ENCODE measurements at places on chromosomes 7 and 10.

DNA sequence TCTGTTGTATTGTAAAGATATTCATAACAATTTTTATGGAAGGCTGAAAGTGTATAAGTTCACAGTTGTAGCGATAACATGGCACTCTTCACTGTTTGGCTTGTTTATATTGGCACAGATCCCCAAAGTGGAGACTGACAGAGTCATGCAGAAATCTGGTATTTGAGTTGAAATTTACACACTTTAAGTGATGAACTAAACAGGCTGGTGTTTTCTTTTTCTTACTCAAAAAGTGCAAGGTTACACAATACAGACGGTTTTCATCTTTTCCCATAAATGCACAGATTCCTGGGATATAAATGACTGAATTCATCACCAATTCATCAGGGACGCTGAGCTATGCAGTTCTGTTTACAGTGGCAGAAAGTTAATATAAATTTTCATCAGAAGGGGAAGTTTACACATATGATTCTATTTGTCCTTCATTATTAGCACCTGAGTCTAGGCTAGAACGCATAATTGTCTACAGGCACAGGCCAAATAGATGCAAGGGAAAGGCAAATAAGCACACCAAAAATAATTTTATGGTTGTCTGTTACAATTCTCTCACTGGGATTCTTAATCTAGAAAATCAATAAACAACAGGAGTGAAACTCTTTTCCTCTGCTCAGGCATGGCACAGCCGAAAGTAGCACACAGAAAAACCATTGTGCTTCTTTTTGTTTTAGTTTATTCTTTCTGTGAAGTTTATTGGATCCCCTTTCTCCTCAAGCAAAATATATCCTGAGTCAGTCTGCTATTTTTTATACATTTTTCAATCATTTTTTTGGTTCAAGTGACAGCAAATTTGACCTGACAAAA, 88.0 kb downstream of the FOXP2 start:
- no peak for DNase-seq
- no peaks in the 10 kb centered on the region for H3K27me3 ChIP-seq

- H3K27me3 ChIP-seq = no peaks in the 10 kb centered on the region
- no peak for DNase-seq
- no peak overlapping the region for H3K4me3 ChIP-seq
- H3K36me3 ChIP-seq = no peaks in the 10 kb centered on the region
These were observed 40.2 kb downstream of the FAS start for GRCh38 chr10:89030791-89031190.

GRCh38 chr10:110852255-110852896, 19.4 kb upstream of the PDCD4 start:
- H3K4me1 ChIP-seq = peaks cover 47% of the 10 kb centered on the region
- H3K27me3 ChIP-seq = no peaks in the 10 kb centered on the region
- H3K27ac ChIP-seq = no peak overlapping the region
- H3K4me3 ChIP-seq = no peak overlapping the region

DNA sequence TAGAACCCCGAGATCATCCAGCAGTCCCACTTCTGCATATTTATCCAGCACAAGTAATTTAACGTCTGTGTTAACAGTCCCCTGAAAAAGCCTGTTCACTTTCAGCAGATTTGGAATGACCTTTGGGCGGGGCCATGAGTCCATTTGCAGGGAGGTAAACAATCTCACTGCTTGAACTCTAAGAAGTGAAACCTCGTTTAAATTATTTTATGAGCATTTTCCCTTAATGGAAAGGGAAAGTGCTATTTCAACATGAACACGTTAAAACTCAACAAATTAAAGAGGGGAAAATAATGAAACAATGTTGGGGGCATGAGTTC, 282.8 kb downstream of the GATA3 start:
- DNase-seq = no peak
- H3K36me3 ChIP-seq = no peaks in the 10 kb centered on the region
- peaks cover 8% of the 10 kb centered on the region for H3K4me1 ChIP-seq
- no peak overlapping the region for H3K27ac ChIP-seq

GRCh38 chr10:129194181-129194870, 272.7 kb upstream of the MGMT start:
- H3K4me1 ChIP-seq = no peaks in the 10 kb centered on the region
- no peak overlapping the region for H3K27ac ChIP-seq
- DNase-seq = no peak
- H3K27me3 ChIP-seq = peaks cover 4% of the 10 kb centered on the region
- H3K4me3 ChIP-seq = no peak overlapping the region

DNA sequence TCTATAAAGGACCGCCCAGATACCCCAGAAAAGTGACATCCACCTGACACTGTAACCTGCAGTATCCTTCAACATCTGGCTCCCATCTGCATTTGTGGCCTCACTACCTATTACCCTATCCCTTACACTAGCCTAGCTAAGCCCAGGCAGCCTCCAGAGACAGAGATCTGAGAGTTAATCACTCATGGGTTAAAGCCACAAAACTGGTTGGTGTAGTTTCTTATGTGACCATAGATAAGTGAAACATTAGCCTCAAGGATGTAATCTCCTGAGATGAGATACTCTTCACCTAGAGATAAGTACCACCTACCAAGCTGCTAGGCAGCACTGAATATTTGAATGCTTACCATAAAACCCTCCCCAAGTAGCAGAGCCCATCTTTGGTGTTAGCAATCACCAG, 35.4 kb downstream of the CTTNBP2 start:
- no peak for DNase-seq
- H3K27me3 ChIP-seq = no peaks in the 10 kb centered on the region
- H3K36me3 ChIP-seq = no peaks in the 10 kb centered on the region
- no peak overlapping the region for H3K4me3 ChIP-seq
- no peak overlapping the region for H3K27ac ChIP-seq

GRCh38 chr7:133020496-133020895, 61.4 kb downstream of the CHCHD3 start:
- no peak overlapping the region for H3K4me3 ChIP-seq
- no peak overlapping the region for H3K27ac ChIP-seq
- no peaks in the 10 kb centered on the region for H3K27me3 ChIP-seq
- H3K4me1 ChIP-seq = peaks cover 3% of the 10 kb centered on the region
- no peak for DNase-seq

DNA sequence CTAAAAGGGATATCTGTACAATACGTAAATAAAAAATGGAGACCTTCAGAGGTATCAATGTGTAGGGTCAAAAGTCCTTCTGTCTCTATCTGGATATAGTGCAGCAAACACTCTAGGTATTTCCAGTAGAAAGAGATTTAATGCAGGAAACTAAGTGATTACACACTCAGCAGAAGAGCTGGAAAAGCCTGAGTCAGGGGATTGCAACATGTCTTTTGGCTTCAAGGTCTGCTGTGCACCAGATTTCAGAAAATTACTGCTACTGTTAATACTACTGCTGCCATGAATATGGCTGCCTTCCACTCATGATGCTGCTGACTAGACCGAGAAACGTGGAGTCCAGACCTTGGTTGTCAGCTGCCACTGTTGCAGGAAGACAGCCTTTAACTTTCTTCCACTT, 94.9 kb upstream of the DLX6 start:
- DNase-seq = no peak
- no peaks in the 10 kb centered on the region for H3K36me3 ChIP-seq
- H3K4me1 ChIP-seq = no peaks in the 10 kb centered on the region
- H3K4me3 ChIP-seq = no peak overlapping the region
